Tibial artery (tissue), 4 donors: ENCODE measurements at places on chromosomes 7 and 10.

DNA sequence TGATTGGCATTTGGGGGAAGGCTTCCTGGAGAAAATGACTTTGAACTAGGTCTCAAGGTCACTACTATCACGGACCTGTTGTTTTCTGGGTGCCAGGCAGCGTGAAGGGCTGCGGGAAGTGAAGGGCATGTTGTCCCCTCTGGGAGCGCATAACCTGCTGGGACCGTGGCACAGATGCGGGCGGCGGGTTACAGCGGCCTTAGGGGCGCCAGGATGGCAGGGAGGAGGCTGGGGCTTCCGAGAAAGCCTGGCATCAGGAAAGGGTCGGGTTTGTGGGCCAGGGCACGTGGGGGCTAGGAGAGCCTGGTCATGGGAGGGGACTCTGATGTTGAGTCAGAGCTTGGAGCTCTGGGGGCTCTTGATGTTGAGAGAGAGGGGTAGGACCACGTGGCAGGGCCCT is 6.1 kb downstream of the SLC4A2 start:
- no peak for DNase-seq

GRCh38 chr7:35553519-35553918 is 141.4 kb downstream of the HERPUD2 start:
- no peak for DNase-seq

- DNase-seq, result no peak
These were observed 68.8 kb upstream of the KIF5B start for GRCh38 chr10:32125023-32125422.

- DNase-seq, result no peak
These were observed 13.3 kb downstream of the KMT2E start for GRCh38 chr7:105027176-105027853.

DNA sequence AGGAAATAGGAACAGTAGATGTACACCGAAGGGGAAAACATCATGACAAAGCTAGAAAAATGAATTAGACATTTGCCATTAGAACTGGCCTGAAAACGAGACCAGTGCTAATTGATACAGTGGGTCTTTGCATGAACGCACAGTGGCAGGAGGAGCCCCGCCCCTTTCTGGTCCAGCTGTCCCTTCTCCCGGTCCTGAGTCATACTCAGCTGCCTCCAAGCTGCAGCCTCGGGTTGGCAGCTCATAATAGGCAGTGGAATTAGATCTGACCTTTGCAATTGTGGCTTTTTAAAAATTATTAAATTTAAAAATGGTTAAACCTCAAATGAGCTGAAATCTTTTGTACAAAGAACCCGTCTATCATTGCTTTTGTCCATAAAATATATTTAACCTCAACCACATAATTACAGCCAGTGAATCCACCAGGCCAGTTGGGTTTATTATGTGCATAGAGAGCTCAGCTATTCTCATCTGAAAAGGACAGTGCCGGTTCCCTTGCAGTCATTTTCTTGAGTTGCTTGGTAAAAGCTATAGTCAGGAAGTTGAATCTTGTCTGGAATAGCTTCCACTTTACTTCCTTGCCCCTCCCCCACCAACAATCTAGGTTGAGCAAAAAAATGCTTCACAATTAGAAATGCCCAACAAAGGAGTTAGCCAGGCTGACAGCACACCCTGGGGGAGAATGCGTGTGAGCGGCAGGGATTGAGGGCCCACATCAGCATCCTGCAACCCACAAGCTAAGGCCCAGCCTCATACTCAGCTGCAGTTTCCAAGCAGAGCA is 147.1 kb downstream of the BUB3 start:
- DNase-seq, result no peak

DNA sequence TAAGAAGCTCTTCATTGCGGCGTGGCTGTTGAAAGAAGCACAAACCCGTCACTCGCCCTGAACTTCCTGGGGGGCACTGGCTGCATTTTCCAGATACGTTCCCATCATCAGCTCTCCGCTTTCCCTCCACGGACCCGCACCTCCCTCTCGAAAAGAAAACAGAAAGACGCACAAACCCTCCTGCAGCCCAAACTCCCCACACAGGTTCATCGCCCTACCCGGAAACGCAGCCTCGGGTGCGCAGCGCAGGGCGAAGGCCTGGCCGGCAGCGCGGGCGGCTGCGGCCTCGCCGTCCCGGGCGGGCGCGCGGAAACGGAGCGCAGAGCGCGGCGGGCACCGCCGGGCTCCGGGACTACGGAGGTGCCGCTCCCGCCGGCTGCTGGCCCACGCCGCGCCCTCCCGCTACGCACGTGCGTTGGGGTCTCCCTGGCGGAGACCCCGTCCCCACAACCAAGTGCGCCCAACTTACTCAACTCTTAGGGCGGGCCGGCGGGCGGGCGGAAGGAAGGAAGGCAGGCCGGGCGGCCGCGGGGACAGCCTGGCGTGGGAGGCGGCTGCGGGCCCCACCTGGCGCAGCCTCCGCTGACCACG is 822 bp downstream of the ZNF800 start:
- peak; percentile 16 for DNase-seq

GRCh38 chr10:50325449-50326171 is 74.3 kb upstream of the ASAH2 start:
- DNase-seq, result peak; percentile 87

DNA sequence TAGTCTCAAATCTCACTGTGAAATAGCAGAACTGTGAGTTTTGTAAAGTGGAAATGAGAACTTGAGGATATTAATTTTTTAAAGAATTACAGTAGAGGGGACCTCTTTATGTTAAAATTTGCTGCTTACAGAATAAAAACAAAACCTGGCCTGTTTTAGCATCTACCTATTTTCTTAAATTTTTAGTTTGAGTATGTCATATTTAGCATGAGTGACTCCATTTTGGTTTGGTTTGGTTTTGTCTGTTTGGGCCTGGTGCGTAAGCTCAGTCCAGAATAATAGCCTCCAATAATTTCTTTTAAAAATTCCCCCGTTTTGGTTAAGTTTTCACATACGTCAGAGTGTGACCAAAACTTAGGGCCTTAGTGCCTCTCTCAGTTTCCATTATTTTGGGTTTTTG is 152.0 kb upstream of the ZNF92 start:
- no peak for DNase-seq

DNA sequence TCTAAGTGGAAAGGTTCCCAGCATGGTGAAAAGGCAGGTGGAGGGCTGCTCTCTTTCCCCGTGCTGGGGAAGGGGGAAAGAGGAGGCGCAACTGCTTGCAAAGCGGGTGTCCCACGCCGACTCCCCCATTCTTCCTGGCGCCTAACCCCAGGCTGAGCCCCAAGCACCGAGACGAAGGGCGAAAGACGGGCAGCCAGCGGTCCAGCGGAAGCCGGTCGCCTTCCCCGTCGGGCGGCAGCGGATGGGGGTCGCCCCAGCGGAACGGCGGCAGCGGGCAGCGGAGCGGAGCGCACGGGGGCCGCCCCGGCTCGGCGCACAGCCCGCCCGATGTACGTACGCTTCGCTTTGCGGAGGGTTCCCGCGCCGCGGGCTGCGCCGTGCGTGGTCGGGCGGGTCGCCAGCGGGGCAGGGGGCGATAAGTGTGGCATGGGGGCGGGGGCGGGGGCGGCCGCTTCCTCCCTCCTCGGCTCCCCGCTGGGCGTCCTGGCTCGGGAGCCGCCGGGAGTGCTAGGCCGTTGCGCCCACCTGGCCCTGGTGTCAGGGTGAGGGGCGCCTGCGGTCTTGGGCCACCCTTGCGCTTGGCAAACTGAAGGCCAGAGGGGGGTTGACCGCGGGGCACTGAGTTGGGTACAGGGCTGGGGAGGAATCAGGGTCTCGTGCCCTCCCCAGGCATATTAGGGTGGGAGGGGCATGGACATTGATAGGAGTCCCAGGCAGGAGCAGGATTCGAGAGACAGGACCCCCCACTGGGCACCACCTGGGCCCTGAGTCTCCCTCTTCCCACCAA is 35.2 kb upstream of the HSPB1 start:
- DNase-seq, result no peak

GRCh38 chr10:114301177-114301576 is 62.1 kb downstream of the VWA2 start:
- peak; percentile 53 for DNase-seq

DNA sequence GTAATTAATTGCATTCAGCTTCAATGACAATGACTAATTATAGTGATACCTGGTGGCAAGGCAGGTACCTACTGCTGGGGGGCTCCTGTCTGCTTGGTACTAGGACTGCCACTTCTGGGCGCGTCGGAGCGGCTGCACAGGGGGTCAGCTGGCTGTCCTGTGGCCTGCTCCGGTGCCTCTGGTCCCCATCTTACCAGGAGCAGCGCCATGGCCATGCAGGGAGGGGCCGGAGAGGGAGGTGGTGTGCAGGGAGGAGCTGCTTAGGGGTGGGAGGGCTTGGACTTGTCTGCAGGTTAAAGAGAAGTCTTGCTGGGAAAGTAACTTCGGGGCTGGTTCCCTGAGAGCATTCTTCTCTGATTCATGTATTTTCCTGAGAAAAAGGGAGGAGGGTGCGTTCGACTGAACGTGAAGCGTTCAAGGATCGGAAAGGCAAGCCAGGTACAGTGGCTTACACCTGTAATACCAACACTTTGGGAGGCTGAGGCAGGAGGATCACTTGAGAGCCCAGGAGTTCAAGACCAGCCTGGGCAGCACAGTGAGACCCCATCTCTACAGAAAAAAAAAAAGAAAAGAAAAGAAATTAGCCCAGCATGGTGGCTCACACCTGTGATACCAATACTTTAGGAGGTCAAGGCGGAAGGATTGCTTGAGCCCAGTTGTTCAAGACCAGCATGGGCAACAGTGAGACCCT is 15.4 kb downstream of the CUX1 start:
- no peak for DNase-seq

DNA sequence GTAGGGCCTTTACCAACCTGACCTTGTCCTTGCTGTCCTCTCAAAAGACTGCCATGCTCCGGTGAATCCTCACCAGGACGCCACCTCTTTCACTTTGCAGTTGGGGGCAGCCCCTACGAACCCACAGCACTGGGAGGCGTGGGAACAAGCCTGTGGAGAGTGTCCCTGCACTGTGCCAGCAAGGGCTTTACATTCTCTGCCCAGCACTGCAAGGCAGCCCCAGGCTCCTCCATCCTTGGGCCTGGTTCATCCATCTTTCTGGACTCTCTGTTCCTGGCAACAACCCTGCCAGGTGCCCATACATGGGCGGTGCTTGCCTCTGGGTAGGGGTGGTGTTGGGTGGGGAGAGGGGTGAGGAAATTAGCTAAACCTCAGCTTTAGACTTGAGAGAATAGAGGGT is 1.4 kb downstream of the CHAT start:
- peak; percentile 41 for DNase-seq

GRCh38 chr7:102821994-102822747 is 73.4 kb downstream of the FAM185A start:
- DNase-seq, result no peak

DNA sequence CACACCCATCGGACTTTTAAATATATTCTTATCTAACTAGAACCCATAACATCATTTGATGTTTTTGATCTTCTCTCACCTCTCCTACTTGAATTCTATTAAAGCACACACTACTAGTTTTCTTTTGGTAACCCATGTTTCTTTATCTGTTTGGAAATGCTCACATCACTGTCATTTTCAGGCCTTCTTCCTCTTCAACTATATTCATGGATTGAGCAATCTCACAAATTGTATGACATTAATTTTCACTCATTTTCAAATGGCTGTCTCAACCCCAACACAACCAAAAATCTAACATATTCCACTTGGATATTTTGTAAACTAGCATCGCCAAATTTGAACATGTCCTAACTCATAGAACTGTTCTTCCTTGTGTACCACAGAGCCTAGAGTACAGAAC is 488.0 kb upstream of the SEMA3A start:
- no peak for DNase-seq

DNA sequence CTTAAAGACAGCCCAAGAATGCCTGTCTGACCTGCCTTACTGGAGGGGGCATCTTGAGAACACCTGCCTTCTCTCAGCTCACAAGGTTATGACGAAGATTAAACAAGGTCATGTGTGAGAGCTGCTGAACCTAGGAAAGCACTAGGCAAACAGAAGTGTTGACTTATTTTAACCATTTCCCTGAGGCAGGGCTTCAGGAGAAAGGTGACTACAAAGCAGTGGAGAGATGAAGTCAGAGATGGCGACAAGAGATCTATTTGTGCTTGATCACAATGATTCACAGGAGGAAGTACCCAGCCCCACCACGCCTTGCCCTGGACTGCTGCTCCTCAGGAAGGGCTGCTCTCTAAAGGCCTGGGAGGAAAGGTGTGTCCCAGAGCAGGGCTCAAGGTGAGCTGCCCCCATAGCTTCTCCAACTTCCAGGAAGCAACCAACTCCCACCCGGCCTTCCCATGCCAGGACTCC is 27.8 kb downstream of the STN1 start:
- no peak for DNase-seq

- no peak for DNase-seq
These were observed 151.4 kb downstream of the CDK14 start for GRCh38 chr7:90747516-90747915.

- no peak for DNase-seq
These were observed 31.1 kb downstream of the TAX1BP1 start for GRCh38 chr7:27771111-27771510.

- DNase-seq, result no peak
These were observed 639.5 kb downstream of the ANKRD7 start for GRCh38 chr7:118863966-118864365.

DNA sequence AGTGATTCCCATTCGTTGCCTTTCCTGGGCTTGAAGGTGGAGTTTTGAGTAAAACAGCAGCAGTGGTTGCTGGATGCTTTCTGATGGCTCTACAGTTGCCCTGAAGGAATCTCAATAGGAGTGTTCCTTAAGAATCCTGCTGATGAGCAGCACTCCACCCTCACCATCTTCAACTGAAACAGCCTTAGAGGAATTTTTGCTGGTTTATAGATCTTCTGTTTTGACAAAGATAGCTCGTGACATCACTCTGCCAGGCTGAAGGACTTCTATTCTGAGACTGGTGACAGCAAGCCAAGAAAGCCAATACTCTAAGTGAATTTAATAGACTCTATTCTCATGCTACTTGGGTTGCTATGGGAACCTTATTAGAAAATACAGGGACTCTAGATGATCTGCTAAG is 1014.7 kb downstream of the NRG3 start:
- no peak for DNase-seq

DNA sequence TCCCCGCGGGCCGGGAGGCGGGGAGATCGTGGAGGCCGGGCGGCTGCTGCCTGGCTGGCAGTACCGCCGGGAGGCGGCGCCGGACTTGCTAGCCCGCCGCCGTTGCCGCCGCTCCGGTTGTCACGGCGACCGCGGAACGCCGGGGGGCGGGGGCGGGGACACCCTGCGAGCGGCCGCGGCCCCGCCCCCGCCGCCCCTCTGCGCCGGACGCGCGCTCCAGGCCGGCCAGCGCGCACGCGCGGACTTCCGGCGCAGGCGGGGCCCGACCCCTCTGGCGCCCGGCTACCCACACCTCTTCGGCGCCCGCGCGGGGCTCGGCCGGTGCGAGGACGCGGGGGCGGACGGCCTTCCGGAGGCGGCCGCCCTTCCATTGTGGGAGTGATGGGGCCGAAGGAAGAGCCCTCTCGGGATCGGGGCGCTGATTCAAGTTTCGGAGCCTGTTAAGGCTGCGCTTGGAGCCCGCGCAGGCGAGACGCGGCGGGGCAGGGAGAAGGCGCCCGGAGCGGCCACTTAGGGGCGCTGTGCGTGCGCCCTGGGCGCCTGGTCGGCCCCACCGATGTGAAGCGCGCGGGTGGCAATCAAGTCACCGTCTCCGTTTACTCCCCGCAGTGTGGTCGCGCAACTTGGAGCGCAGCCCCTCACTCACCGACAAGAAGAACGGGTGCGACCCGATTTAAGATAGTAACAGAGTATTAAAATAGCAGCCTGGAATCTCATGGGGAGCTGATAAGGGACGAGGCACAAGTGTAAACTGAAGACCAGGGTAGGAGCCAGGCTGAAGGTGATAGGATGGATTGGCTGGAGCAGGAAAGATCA is 449 bp upstream of the DPY19L1 start:
- DNase-seq, result peak; percentile 97
